ENCODE measurements at places on chromosomes 3 and 15. TPM values are rescaled to one million over a fixed set of nuclear protein-coding genes. Genes with fewer than 3 reads are reported as not detected.

Gene DCBLD2
- polyA plus RNA-seq, result 3.5 TPM

Gene FOXL2
- not detected for polyA plus RNA-seq

Gene TGM5
- not detected for polyA plus RNA-seq

GRCh38 chr3:170640737-170641171 is 54.9 kb upstream of the SLC7A14 start:
- H3K27ac ChIP-seq, result no peak overlapping the region
- no peak overlapping the region for H3K4me3 ChIP-seq
- no peaks in the 10 kb centered on the region for H3K36me3 ChIP-seq
- DNase-seq, result no peak
- H3K27me3 ChIP-seq, result no peaks in the 10 kb centered on the region

DNA sequence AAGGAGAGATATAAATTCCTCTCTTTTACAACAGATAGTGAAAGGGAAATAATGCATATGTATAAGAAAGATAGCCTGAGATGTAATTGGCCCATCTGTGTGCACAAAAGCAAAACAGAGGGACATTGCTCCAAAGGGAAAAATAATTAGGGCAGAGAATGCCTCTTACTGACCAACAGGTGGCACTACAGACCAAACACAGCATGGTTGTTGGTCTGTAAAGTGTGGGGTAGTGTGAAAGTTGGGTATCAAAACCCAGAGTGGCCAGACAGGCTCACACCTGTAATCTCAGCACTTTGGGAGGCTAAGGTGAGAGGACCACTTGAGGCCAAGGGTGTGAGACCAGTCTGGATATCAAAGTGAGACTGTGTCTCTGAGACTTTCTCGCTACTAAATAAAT is 4.5 kb upstream of the TLNRD1 start:
- DNase-seq, result no peak
- H3K27ac ChIP-seq, result no peak overlapping the region
- no peaks in the 10 kb centered on the region for H3K36me3 ChIP-seq

- peaks cover 13% of the 10 kb centered on the region for H3K4me1 ChIP-seq
- DNase-seq, result no peak
Observed at GRCh38 chr3:196969660-196970546, 1.3 kb upstream of the PIGZ start.

DNA sequence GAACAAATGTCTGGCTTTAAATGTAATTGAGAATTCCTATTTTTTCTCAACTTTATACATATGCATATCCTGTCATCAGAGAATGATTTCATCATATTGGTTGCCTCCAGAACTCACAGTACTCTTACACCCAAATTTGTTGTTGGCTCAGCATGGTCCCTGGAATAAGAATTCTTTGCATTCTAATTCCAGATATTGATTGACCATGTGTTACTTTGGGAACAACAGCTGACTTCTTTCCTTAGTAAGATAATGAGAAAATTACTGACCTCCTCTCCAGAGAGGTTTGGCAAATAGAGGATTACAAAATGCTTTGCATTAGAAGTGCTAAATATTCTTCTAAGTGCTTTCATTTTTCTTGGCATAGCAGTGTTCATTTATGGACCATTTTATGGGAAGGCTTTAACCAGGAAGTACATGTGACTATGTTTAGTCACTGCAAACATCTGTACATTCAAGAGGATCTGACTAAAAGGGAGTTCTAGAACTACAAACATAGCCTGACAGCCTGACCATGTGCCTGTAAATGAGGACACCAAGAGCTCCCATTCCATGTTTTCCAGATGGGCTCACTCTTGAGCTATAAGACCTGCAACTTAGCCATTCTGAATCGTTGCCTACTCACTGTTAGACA is 391.6 kb upstream of the DPPA4 start:
- H3K4me1 ChIP-seq, result no peaks in the 10 kb centered on the region
- no peak for DNase-seq
- H3K27me3 ChIP-seq, result no peaks in the 10 kb centered on the region

GRCh38 chr15:99442252-99442897 is 123.4 kb upstream of the MEF2A start:
- peak overlapping the region; percentile 66 for H3K27ac ChIP-seq
- H3K27me3 ChIP-seq, result no peaks in the 10 kb centered on the region
- peak; percentile 78 for DNase-seq

DNA sequence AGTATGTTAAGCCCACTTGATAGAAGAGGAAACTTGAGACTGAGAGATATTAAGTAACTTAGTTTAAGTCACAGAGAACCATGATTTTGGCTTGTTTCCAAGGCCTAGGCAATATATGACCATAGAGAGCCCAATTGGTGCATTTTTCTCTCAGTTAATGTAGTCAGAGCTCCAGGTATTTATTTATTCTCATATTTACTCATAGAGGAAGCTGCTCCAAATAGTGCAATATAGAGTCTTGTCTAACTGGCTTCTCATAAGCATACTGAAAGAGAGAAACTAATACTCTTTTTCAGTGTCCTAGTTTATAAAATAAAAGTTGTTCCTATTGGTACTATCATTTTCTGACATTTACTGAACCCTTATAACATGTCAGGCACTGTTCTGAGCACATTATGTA is 15.2 kb downstream of the TRNT1 start:
- H3K4me3 ChIP-seq, result no peak overlapping the region
- H3K27ac ChIP-seq, result no peak overlapping the region

Data from sigmoid colon (tissue), 7 donors.